ENCODE measurements at places on chromosomes 11 and 22.
A peak's percentile ranks its signal among the peaks of the same experiment; 100 is the strongest.

DNA sequence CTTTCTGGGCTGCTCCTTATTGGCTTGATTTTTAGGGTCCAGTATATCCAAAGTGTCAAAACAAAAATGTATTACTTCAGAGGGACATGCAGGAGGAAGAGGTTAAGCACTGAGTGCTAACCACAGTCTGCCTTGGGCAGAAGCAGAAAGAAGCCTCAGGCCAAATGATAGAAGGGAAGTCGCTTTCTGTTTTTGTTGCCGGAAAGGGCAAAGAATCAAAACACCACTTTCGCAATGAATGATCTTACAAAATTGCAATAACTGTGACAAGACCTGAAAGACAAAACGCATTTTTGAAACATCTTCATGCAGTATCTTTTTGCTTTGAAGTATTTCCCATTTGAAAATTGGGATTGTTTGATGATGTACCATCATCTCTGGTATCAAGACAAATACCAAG is 70.1 kb upstream of the PICALM start:
- DNase-seq, result no peak

DNA sequence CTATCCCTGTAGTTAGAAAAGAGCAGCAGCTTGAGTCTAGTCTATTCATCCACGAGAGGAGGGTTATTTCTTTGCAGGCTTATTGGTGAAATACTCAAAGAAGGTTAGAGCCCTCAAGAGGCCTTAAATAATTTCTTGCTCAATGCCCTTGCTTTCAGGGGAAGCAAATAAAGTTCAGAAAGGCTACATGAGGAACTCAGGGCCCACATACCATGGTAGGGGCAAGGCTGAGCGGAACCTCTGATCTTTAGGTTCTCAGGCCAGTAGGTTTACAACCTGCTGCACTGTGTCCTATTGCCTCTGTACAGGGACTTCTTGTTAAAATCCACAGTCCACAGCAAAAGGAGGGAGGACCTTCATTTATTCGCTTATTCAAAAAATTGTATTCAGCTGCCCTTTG is 101.7 kb downstream of the ADAMTS15 start:
- no peak for DNase-seq

DNA sequence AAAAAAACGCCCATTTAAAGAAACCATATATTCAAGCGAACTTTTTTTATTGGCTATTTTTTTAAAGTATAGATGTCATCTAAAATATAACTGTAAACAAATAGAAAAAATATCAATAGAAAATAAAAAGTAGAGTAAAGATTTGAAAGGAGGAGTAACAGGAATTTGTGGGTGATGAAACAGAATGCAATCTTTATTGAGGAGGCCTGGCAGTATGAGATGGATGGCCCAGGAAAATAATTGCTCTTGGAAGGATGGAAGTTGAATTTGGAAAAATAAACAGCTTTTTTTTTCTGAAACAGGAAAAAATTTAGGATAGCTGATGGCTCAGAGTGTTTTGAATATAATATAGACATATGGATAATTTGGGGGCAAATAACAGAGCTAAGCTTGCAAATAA is 219.0 kb downstream of the CASP12 start:
- no peak for DNase-seq

DNA sequence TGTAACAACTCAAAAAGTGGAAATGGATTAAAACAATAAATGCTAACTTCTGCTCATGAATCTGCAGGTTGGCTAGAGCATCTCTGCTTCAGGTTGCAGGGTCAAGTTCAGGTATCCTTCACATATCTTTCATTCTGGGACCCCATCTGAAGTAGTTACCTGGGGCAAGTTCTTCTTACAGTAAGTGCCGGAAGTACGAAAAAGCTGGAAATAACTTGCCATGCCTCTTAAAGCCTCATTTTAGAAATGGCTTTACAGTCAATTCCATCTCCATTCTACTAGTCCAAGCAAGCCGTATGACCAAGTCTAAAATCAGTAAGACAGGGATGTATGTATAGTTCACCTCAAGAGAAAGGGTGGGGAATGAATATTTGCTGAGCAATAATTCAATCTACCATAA is 93.7 kb downstream of the FCHSD2 start:
- no peak for DNase-seq

DNA sequence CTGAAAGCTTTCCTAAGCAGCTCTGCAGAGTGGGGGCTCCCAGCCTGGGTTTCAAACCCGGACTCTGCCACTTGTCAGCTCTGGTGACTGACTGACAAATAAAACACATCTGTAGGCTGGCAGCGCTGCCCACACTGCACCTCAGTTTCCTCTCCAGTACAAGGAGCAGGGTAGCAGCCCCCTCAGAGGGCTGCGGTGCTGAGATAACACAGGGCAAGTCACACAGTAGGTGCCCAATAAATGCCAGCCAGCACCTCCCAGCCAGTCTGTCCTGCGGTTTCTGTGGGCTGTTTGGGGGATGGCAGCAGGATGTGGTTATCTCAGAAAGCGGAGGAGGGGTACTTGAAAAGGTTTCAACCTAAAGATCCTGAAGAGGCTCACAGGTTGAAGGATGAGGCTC is 1.5 kb downstream of the SYT12 start:
- peak; percentile 19 for DNase-seq

- DNase-seq, result no peak
Measured at GRCh38 chr11:108774037-108774730, 109.3 kb downstream of the DDX10 start.

- no peak for DNase-seq
Measured at GRCh38 chr11:131980888-131981668, 610.7 kb downstream of the NTM start.

DNA sequence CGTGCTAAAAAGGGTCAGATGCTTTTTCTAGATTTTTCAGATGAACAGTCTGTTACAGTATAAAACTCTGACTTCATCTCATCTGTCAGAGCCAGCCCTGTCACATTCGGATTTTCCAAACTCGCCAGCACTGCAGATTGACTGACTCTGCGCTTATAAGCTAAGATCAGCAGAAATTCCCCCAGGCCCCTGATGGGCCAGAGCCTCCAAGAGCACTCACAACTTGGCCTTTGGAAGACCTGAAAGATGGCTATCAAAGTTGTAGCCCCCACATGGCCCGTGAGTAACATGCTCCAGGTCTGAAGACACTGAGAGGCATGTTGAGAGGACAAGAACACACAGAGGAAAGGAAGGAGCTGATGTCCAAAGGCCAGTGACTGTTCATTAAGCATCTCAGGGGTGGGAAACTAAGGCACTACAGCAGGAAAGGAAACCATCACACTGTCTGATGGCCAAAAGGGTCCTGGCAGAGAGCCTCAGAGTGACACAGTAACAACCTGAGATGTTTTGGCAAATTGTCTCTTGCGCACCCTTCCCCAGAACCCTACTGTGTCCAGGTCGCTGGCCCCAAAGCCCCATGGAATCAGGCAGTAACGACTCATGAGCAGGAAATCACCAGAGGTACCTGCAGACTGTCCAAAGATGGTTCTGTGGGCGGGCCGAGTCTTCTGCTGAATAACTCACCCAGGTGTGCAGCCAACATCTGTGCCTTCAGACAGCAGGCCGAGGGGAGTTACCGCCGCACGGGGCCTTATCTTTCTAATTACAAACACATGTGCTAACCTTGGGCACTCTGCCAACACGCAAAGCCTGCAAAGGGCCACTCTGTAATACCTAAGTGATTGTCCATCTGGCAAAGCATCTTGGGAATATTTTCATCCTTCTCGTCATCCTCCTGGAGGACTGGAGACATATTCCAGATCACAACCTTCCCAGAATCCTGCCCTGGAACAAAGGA is 23.6 kb downstream of the HIRA start:
- DNase-seq, result no peak

- no peak for DNase-seq
Measured at GRCh38 chr11:83612891-83613766, 327.0 kb upstream of the CCDC90B start.

GRCh38 chr11:43944761-43945311 is 2.4 kb downstream of the C11orf96 start:
- peak; percentile 79 for DNase-seq

GRCh38 chr22:40237788-40238424 is 60.2 kb downstream of the TNRC6B start:
- DNase-seq, result no peak

GRCh38 chr22:50091092-50091768 is 1.4 kb downstream of the MOV10L1 start:
- no peak for DNase-seq
